K562 (cell line): ENCODE measurements at places on chromosomes 13 and 19. TPM values are rescaled to one million over a fixed set of nuclear protein-coding genes. Genes with fewer than 3 reads are reported as not detected.

- H3K27me3 ChIP-seq: peaks cover 79% of the 10 kb centered on the region
- H3K4me1 ChIP-seq: peaks cover 33% of the 10 kb centered on the region
- H3K4me3 ChIP-seq: no peak overlapping the region
- no peak for DNase-seq
- no peak overlapping the region for H3K27ac ChIP-seq
Observed at GRCh38 chr19:418761-419671, 10.1 kb upstream of the C2CD4C start.

DNA sequence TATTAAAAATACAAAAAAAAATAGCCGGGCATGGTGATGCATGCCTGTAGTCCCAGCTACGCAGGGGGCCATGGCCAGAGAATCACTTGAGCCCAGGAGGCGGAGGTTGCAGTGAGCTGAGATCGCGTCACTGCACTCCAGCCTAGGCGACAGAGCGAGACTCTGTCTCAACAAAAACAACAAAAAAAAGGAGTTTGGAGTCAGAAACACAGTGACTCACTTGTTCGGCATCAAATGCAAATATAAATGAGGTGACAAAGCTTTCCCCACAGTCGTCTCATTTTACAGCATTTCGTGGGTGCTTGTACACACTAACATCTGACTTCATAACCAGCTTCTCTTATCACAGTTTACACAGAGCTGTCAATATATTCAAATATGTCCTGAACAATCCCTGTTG, 11.0 kb downstream of the ZNF665 start:
- no peak overlapping the region for H3K27ac ChIP-seq
- H3K4me1 ChIP-seq: no peaks in the 10 kb centered on the region
- DNase-seq: no peak
- H3K27me3 ChIP-seq: no peaks in the 10 kb centered on the region
- H3K4me3 ChIP-seq: no peak overlapping the region
- peaks cover 3% of the 10 kb centered on the region; the same call in 1 of the 3 replicates for H3K36me3 ChIP-seq

The OSCAR gene
- 0.34 and 0.62 TPM in 2 replicates for total RNA-seq

GRCh38 chr13:27551562-27551961, 68.8 kb downstream of the LNX2 start:
- no peak for DNase-seq
- peaks cover 14% of the 10 kb centered on the region; the same call in 1 of the 3 replicates for H3K36me3 ChIP-seq
- H3K27me3 ChIP-seq: no peaks in the 10 kb centered on the region
- no peak overlapping the region for H3K27ac ChIP-seq
- H3K4me3 ChIP-seq: no peak overlapping the region
- H3K4me1 ChIP-seq: no peaks in the 10 kb centered on the region

The IQCN gene
- total RNA-seq: 0.07 and 0.16 TPM in 2 replicates

- H3K36me3 ChIP-seq: no peaks in the 10 kb centered on the region
- no peak overlapping the region for H3K4me3 ChIP-seq
- no peaks in the 10 kb centered on the region for H3K27me3 ChIP-seq
- DNase-seq: no peak
- H3K27ac ChIP-seq: no peak overlapping the region
Observed at GRCh38 chr13:26133851-26134250, 82.0 kb upstream of the SHISA2 start.

- H3K36me3 ChIP-seq: peaks cover 16% of the 10 kb centered on the region
- DNase-seq: no peak
- H3K27ac ChIP-seq: peak overlapping the region; percentile 86
- peaks cover 32% of the 10 kb centered on the region; the same call in 2 of the 3 replicates for H3K4me1 ChIP-seq
- H3K4me3 ChIP-seq: peak overlapping the region; percentile 58
Observed at GRCh38 chr19:17306285-17306714, 628 bp downstream of the MRPL34 start.

DNA sequence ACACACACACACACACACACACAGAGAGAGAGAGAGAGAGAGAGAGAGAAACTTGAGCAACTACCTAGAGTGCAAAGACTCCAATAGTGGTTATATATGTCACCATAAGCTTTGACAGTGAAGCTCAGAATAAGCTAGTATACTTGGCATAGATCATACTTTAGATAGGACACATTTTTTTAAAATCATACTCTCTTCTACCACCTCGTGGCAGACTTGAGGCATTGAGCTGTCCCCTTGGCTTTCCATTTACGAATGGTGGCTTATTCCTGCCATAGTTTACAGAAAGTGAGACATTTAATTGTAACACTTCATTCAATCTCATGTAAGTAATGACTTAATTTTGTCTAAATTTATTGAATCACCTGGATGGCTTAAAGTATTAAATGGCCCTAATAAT, 108.2 kb downstream of the EDNRB start:
- no peaks in the 10 kb centered on the region for H3K36me3 ChIP-seq
- H3K27ac ChIP-seq: no peak overlapping the region
- no peaks in the 10 kb centered on the region for H3K27me3 ChIP-seq
- no peak overlapping the region for H3K4me3 ChIP-seq
- no peak for DNase-seq

DNA sequence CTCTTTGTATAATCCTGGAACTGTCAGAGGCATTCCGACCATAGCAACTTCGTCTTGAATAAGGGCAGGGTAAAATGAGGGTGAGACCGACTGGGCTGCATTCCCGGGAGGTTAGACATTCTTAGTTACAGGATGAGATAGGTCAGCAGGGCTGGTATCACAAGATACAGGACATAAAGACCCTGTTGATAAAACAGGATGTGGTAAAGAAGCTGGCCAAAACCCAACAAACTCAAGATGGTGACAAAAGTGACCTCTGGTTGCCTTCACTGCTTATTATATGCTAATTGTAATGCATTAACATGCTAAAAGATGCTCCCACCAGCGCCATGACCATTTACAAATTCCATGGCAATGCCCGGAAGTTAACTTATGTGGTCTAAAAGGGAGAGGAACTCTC, 27.7 kb upstream of the MBNL2 start:
- H3K27ac ChIP-seq: peak overlapping the region; percentile 64
- H3K27me3 ChIP-seq: no peaks in the 10 kb centered on the region
- H3K4me1 ChIP-seq: peaks cover 51% of the 10 kb centered on the region
- DNase-seq: no peak
- no peak overlapping the region for H3K4me3 ChIP-seq

DNA sequence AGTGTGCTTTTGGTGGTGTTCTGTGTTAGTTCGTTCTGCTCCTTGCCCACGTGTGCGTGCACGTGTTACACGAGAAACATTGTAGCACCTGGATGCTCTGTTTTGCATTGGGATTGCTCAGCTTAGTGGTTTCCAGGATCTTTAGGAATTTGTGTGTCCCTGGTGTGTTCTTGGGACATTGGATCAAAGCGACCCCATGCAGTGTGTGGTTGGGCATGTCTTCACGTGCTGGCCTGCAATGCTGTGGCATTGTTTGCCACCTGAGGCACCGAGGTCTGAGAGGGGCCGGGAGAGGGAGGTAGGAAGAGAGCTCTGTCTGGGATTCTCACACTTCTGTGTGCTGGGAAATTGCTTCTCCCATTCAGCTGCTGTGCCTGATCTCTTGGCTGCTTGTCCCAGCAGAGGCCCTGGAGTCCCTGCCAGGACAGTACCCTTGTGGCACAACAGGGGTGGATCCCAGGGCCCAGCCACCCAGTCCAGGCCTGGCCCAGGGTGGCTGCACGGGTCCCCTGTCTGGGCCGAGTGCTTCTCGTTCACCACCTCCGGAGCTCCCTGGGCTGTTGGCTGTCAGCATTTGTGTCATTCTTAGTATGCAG, 11.3 kb downstream of the PLEKHJ1 start:
- no peak for DNase-seq
- peaks cover 41% of the 10 kb centered on the region for H3K4me1 ChIP-seq
- H3K4me3 ChIP-seq: no peak overlapping the region
- H3K27ac ChIP-seq: no peak overlapping the region
- peaks cover 91% of the 10 kb centered on the region; the same call in 2 of the 3 replicates for H3K36me3 ChIP-seq
- no peaks in the 10 kb centered on the region for H3K27me3 ChIP-seq

DNA sequence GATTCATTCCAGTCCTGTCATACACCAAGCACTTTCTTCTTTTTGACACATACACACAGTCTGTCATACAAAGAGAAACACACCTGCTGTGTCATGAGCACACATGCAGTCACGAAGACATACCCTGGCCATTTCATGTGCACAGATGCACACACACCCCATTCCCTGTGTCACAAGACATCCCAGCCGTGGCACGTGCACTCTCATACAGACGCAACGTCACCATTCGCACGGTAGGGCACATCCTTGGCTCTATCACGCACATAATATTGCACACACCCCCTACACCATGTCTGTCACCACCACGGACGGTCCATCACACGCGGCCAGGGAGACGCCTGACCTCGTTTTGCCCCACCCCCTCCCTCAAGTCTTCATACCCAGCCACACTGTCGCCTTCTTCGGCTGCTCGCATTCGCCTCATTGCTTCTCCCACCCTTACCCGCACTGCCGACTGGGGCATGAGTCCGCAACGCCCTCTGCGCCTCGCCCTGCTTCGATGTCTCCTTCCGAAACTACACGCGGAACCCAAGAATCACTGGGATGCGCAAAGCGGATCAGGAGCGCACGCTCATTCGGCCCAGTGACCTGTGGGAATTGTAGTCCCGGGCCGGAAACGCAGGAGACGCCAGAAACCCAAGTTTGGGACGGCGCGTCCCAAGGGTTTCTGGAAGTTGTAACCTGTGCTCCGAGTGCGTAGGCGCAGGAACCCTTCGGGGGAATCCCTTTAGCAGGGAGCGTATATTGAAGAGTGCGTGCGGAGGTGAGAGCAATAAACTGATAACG, 6.8 kb upstream of the ZNF283 start:
- no peak for DNase-seq
- no peaks in the 10 kb centered on the region for H3K36me3 ChIP-seq
- H3K27me3 ChIP-seq: peaks cover 11% of the 10 kb centered on the region

DNA sequence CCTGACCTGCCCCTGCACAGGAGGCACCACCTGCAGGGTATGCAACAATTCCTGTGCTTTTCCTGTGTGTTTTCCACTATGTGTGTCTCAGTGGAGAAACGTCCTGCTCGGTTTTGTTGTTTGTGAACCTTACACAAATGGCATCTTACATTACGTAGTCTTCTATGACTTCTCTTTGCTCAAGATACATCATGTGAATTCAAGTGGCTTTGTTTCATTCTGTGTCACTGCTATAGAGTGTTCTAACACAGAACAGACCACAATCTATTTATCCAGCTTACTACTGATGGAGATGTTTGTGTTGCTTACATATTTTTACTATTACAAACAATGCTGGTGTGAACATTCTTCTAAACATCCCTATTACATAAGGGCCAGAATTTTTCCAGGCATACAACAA, 97.7 kb downstream of the ANKRD10 start:
- H3K27ac ChIP-seq: no peak overlapping the region
- no peak for DNase-seq
- H3K27me3 ChIP-seq: peaks cover 16% of the 10 kb centered on the region
- peaks cover 15% of the 10 kb centered on the region for H3K4me1 ChIP-seq

- peak overlapping the region; percentile 38 for H3K4me3 ChIP-seq
- peaks cover 65% of the 10 kb centered on the region for H3K4me1 ChIP-seq
- H3K36me3 ChIP-seq: peaks cover 13% of the 10 kb centered on the region
- H3K27me3 ChIP-seq: no peaks in the 10 kb centered on the region
Observed at GRCh38 chr19:38317104-38317612, 1.4 kb upstream of the YIF1B start.

- H3K36me3 ChIP-seq: peaks cover 4% of the 10 kb centered on the region; the same call in 1 of the 3 replicates
- H3K4me1 ChIP-seq: peaks cover 15% of the 10 kb centered on the region
- H3K27me3 ChIP-seq: no peaks in the 10 kb centered on the region
- H3K27ac ChIP-seq: no peak overlapping the region
- no peak for DNase-seq
Observed at GRCh38 chr19:16449330-16449961, 22.3 kb downstream of the EPS15L1 start.

The RUBCNL gene
- 0.35 and 0.45 TPM in 2 replicates for total RNA-seq

The FKRP gene
- total RNA-seq: 11.2 and 14.9 TPM in 2 replicates

DNA sequence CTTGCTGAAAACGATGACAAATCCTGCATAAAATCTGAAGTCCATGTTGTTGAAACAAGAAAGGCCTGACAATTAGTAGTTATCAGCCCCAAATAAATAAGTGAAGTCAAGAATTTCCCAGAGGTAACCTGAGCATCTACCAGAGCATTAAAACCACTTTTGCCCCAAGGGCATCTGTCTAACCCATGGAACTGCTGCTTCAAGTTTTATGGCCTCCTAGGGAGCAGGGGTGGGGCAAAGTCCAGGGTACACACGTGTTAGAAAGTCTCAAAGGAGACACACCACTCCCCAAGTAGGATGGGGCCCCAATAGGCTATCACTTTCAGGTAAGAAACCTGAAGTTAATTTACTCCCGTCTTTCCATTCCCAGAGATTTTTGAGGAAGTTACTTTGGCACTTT, 81.1 kb downstream of the CACNA1A start:
- no peak overlapping the region for H3K27ac ChIP-seq
- H3K27me3 ChIP-seq: no peaks in the 10 kb centered on the region
- no peak overlapping the region for H3K4me3 ChIP-seq

GRCh38 chr13:35255241-35255640, 221.2 kb downstream of the MAB21L1 start:
- DNase-seq: no peak
- H3K27ac ChIP-seq: no peak overlapping the region
- no peaks in the 10 kb centered on the region for H3K4me1 ChIP-seq
- no peak overlapping the region for H3K4me3 ChIP-seq
- H3K36me3 ChIP-seq: no peaks in the 10 kb centered on the region

DNA sequence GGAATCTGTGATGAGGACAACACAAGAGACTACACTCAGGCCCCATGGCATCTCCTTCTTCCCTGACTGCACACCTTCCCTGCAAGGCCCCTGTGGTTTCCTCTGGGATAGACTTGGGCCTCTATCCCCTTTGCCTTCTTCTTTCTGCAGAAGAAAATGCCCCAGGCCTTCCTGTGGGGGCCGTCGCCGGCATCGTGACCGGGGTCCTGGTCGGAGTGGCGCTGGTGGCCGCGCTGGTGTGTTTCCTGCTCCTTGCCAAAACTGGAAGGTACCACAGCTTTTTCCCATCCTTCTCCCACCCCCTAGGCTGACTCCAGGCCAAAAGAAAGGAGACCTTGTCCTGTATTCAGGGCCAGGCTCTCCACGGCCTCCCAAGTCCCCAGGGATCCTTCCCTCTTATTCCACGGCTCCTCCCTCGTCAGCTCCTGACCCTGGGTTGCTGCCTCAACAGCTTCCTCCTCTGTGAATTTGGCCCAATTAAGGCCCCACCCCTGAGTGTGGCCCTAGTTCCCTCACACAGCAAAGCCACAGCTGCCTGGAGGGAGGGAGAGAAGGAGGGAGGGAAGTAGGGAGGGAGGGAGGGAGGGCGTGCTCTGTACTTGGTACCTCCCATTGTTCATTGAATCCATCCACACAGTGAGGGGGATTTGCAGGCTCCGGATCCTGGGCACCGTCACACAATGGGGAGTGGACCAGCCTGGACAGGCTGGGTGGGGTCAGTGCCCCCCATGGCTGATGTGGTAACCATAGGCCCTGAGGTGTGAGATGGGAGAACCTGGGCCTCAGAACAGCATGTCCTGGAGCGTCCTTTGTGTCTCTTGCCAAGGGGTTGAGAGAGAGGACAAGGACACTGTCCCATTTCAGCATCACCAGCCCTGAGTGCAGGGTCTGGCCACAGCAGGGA, 12.5 kb downstream of the CEACAM3 start:
- peaks cover 8% of the 10 kb centered on the region; the same call in 2 of the 3 replicates for H3K27me3 ChIP-seq
- no peak overlapping the region for H3K27ac ChIP-seq
- peak; percentile 8 for DNase-seq
- no peaks in the 10 kb centered on the region for H3K4me1 ChIP-seq

GRCh38 chr13:34967851-34968562, 25.9 kb downstream of the NBEA start:
- no peaks in the 10 kb centered on the region for H3K27me3 ChIP-seq
- no peak for DNase-seq
- H3K27ac ChIP-seq: no peak overlapping the region
- no peaks in the 10 kb centered on the region for H3K4me1 ChIP-seq
- H3K36me3 ChIP-seq: no peaks in the 10 kb centered on the region
